GM23338 (cell line): ENCODE measurements at places on chromosomes 2 and 18.
A peak's percentile ranks its signal among the peaks of the same experiment; 100 is the strongest.

DNA sequence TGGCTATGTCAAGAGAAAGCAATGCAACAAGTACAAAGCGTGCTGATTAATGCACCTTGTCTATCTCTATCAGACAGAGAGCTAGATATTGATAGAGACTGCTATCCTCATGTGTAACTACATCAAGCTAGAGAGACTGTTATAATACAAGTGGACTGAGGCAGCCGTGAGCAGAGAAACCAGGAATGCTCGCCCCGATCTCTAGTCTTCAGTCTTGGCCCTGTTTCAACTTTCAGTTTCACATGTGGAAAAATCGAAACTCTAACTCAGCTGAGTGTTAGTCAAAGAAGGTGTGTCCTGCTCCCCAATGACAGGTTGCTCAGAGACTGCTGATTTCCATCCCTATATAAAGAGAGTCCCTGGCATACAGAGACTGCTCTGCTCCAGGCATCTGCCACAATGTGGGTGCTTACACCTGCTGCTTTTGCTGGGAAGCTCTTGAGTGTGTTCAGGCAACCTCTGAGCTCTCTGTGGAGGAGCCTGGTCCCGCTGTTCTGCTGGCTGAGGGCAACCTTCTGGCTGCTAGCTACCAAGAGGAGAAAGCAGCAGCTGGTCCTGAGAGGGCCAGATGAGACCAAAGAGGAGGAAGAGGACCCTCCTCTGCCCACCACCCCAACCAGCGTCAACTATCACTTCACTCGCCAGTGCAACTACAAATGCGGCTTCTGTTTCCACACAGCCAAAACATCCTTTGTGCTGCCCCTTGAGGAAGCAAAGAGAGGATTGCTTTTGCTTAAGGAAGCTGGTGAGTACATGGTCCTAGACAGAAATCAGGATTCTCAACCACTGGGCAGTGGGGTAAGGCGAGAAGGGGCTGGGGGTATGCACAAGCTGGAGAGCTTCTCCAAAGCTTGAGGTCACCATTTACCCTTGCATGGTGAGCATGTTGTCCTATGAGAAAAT is at the start of gene RSAD2:
Gene RSAD2, plus strand, starts transcription at position 376 of the 903 bp plus-strand sequence. Its CDS starts 24 bp downstream, at position 400.
- DNase-seq: no peak
- H3K4me3 ChIP-seq: no peak within 1 kb of the TSS
- H3K27ac ChIP-seq: no peak within 1 kb of the TSS

GRCh38 chr2:46964835-46965560 is 49.4 kb upstream of the MCFD2 start:
- H3K36me3 ChIP-seq: no peaks in the 10 kb centered on the region
- H3K4me1 ChIP-seq: no peaks in the 10 kb centered on the region
- no peaks in the 10 kb centered on the region for H3K27me3 ChIP-seq
- no peak overlapping the region for H3K27ac ChIP-seq
- no peak overlapping the region for H3K4me3 ChIP-seq
- DNase-seq: no peak

- peaks cover 19% of the 10 kb centered on the region for H3K4me1 ChIP-seq
- H3K36me3 ChIP-seq: no peaks in the 10 kb centered on the region
- DNase-seq: peak; percentile 84
- no peak overlapping the region for H3K27ac ChIP-seq
Measured at GRCh38 chr2:241218131-241219029, 29.9 kb downstream of the ANO7 start.

GRCh38 chr2:157420771-157421323 is 23.0 kb downstream of the CYTIP start:
- H3K4me3 ChIP-seq: no peak overlapping the region
- H3K36me3 ChIP-seq: no peaks in the 10 kb centered on the region
- no peak overlapping the region for H3K27ac ChIP-seq
- no peak for DNase-seq
- no peaks in the 10 kb centered on the region for H3K27me3 ChIP-seq

GRCh38 chr2:216391401-216391800 is 19.1 kb upstream of the MARCHF4 start:
- H3K4me1 ChIP-seq: peaks cover under 1% of the 10 kb centered on the region; the same call in 1 of the 2 replicates
- no peak for DNase-seq
- H3K4me3 ChIP-seq: no peak overlapping the region
- no peaks in the 10 kb centered on the region for H3K27me3 ChIP-seq
- no peak overlapping the region for H3K27ac ChIP-seq
- H3K36me3 ChIP-seq: no peaks in the 10 kb centered on the region

DNA sequence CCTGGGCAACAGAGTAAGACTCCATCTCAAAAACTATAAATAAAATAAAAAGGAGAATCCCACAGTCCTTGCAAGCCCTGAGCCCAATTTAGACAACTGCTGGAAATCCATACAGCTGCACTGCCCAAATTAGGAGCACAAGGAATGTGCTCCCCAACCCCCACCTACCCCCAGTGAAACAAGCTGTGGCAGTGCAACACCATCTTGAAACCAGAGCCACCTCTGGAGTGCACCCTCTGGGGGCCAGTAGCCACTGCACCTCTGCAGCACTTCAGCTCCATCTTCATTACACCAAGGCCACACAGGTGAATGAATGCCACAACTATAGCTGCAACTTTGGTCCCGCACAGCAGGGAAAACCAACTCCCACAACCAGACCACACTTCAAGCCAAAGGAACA is 37.3 kb downstream of the USP34 start:
- H3K36me3 ChIP-seq: no peaks in the 10 kb centered on the region
- H3K27ac ChIP-seq: peak overlapping the region; percentile 29; the same call in 1 of the 2 replicates
- H3K27me3 ChIP-seq: no peaks in the 10 kb centered on the region
- peak; percentile 44 for DNase-seq
- H3K4me3 ChIP-seq: no peak overlapping the region
- peaks cover 3% of the 10 kb centered on the region; the same call in 1 of the 2 replicates for H3K4me1 ChIP-seq

DNA sequence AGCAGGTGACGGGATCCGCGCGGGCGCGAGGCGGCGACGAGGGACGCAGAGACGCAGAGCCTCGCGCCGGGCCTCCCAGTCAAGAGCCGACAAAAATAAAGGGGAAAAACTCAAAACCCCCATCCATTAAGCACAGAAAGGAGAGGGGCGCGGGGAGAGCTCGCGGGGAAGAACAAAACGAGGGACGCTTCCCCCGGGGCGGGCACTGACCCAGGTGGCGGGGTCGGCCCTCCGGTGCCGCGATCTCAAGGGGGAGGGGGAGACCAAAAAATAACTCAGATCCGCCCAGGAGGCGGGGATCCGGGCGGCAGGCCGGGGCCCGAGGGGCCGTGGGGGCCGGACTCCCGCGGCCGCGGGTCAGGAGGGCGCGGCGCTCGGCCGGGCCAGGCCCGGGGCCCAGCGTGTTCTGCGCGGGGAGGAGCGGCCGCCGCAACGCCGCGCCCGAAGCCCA is 597 bp downstream of the RNF103 start:
- H3K27me3 ChIP-seq: no peaks in the 10 kb centered on the region
- peaks cover 12% of the 10 kb centered on the region; the same call in 1 of the 2 replicates for H3K4me1 ChIP-seq
- no peaks in the 10 kb centered on the region for H3K36me3 ChIP-seq
- no peak overlapping the region for H3K27ac ChIP-seq
- DNase-seq: peak; percentile 43
- peak overlapping the region; percentile 93 for H3K4me3 ChIP-seq

DNA sequence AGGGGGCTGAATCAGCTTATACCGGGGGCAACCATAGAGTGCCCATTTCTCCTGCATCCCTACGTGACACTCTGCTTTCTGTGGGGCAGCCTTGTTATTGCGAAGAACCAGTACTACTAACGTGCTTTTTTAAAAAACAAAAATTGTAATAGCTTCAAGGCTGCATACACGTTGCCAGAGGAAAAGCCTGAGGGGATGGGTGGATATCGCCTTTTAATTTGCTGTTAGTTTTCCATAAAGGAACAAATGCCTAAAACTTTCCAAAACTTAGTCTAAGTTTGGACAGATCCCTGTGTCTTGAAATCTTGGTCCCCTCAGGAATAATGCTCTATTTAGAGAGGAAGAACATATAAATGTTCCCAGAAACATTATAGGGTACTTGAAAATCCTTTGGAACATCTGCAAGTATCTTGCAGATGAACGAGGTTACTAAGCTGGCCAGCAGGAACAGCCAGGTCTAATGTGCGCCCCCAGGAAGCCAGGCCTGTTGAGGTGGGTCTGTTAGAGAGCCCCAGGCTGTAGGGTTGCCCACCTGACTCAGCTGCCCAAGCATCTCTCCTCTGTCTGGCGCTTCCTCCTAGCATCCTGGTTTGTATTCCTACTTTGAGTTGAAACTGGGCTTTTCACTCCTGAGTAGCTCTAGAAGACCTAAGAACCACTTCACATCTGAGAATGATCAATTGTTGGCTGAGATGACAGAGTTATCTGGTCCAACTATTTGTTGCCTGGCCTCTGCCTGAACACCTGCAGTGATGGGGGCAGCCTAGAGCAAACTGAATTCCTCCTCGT is 96.9 kb downstream of the TGOLN2 start:
- no peak overlapping the region for H3K4me3 ChIP-seq
- H3K27me3 ChIP-seq: no peaks in the 10 kb centered on the region
- peaks cover 86% of the 10 kb centered on the region for H3K4me1 ChIP-seq
- H3K36me3 ChIP-seq: 0 out of 2 replicates have a peak, but pooled peaks cover 4% of the 10 kb centered on the region
- H3K27ac ChIP-seq: peak overlapping the region; percentile 73

- DNase-seq: no peak
- no peaks in the 10 kb centered on the region for H3K36me3 ChIP-seq
- no peak overlapping the region for H3K4me3 ChIP-seq
- no peaks in the 10 kb centered on the region for H3K4me1 ChIP-seq
Measured at GRCh38 chr2:230928701-230929380, 3.8 kb upstream of the GPR55 start.

DNA sequence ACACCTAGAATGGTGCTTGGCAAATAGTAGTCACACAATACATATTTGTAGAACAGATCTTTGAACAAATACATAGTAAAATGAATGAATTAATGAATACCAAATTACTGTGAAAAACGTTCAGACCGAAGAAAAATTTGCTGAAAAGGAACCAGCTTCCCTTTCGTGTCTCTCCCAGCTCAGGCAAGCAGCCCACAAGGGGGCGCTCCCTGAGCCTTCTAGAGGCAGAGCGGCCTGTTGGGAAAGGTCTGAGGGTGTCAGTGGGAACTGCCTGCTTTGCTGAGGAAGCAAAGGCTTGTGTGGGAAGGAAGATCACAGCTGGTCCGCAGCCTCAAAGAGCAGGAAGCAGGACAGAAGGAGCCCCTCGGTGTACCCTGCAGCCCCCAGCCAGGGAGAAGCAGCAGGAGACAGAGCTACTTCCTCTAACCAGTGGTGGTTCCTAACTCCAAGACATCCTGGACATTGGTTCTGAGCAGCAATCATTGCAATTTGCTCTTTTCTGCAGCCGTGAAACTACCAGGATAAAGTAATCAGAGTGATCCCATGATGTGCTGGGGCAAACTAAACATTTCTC is 231.1 kb downstream of the ANKRD30B start:
- no peak overlapping the region for H3K27ac ChIP-seq
- no peaks in the 10 kb centered on the region for H3K4me1 ChIP-seq
- H3K27me3 ChIP-seq: no peaks in the 10 kb centered on the region
- no peak overlapping the region for H3K4me3 ChIP-seq
- DNase-seq: peak; percentile 25

DNA sequence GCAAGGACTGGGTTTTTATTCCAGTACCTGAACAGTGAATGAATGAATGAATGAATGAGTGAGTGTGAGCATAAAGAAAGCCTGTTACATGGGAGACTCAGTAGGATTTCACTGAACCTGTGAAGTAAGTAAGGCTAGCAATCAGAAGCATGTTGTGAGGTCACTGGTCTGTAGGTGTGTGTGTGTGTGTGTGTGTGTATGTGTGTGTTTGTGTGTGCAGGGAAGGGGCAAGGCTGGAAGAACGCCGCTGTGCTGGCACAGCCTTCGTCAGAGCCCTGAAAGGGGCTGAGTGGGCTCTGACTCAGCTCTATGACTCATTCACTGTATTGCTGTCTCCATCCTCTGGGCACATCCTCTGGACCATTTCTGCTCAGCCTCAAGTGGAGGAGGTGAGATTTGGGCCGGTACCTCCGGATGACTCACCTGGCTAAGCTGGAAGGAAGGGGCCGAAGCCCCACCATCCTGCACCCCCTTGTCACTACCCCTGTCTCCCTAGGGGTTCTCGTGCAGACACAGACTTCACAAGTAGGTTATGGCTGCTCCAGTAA is 51.4 kb upstream of the MRPL33 start:
- no peak overlapping the region for H3K27ac ChIP-seq
- no peak overlapping the region for H3K4me3 ChIP-seq
- peaks cover 16% of the 10 kb centered on the region; the same call in 1 of the 2 replicates for H3K27me3 ChIP-seq
- no peak for DNase-seq
- H3K4me1 ChIP-seq: peaks cover 19% of the 10 kb centered on the region
- no peaks in the 10 kb centered on the region for H3K36me3 ChIP-seq

GRCh38 chr2:44723921-44724320 is 217.6 kb upstream of the SIX3 start:
- DNase-seq: no peak
- H3K4me3 ChIP-seq: no peak overlapping the region
- H3K36me3 ChIP-seq: no peaks in the 10 kb centered on the region
- H3K4me1 ChIP-seq: no peaks in the 10 kb centered on the region
- H3K27ac ChIP-seq: no peak overlapping the region
- no peaks in the 10 kb centered on the region for H3K27me3 ChIP-seq

DNA sequence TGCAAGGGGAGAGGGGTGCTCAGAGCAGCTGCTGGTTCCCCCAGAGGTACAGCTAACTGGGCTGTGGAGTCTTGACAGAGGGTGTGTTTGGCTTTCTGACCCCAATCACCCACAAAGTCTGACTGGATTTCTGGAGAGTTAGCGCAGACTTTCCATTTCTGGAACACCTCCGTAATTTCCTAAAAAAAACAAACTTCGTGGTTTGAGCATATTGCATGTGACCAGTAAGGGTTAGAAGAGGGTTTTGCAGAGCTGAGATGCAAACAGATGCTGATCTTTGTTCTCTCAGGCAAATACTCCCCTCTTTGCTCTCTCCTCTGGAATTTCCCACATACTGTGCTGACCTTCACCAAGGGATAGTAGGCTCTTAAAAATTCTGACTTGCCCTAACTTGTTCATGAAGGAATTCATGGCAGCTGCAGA is 44.5 kb upstream of the TMEM247 start:
- H3K4me1 ChIP-seq: no peaks in the 10 kb centered on the region; the same call in 1 of the 2 replicates
- no peak overlapping the region for H3K27ac ChIP-seq
- H3K4me3 ChIP-seq: no peak overlapping the region

DNA sequence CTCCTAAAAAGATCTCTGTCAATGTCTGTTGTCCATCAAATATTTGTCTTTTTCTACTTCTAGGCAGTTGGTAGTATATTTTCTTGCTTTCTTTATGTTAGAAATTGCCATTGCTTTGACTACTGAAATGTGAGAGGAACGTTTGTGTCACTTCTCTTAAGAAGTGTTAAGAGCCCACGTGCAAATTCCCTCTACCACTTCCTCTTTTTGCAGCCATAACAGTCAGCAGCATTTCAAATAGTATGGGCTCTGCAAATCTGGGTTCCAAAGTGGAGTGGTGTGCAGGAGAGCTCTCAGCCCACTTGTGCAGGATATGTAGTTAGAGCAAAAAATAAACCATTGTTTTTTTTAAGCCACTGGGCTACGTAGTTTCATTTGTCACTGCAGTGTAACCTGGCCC is 314.0 kb downstream of the MEIS1 start:
- no peak overlapping the region for H3K4me3 ChIP-seq
- H3K27me3 ChIP-seq: no peaks in the 10 kb centered on the region
- H3K4me1 ChIP-seq: no peaks in the 10 kb centered on the region
- H3K36me3 ChIP-seq: no peaks in the 10 kb centered on the region

- no peaks in the 10 kb centered on the region for H3K36me3 ChIP-seq
- H3K4me1 ChIP-seq: no peaks in the 10 kb centered on the region
- no peaks in the 10 kb centered on the region for H3K27me3 ChIP-seq
- no peak overlapping the region for H3K4me3 ChIP-seq
Measured at GRCh38 chr18:10519366-10519765, 6.5 kb upstream of the NAPG start.
